ENCODE measurements at places on chromosomes 1 and 21.

GRCh38 chr1:63873751-63874150 is 99.9 kb downstream of the ROR1 start:
- no peak for DNase-seq

GRCh38 chr1:233587958-233588799 is 25.7 kb upstream of the KCNK1 start:
- no peak for DNase-seq

DNA sequence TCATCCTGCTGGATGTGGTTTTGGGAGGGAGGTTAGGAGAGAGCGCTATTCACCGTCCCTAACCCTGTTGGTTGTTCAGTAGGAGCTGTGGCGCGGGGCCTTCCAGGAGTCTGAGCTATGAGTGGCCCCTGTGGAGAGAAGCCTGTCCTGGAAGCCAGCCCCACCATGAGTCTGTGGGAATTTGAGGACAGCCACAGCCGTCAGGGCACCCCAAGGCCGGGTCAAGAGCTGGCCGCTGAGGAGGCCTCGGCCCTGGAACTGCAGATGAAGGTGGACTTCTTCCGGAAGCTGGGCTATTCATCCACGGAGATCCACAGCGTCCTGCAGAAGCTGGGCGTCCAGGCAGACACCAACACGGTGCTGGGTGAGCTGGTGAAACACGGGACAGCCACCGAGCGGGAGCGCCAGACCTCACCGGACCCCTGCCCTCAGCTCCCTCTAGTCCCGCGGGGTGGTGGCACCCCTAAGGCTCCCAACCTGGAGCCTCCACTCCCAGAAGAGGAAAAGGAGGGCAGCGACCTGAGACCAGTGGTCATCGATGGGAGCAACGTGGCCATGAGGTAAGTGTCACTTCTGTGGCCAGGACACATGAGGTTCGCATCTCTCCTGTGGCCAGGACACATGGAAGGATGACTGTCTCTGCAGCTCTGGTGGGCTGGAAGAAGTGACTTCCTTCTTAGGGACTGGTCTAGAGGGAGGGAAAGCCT is 1.2 kb downstream of the ZC3H12A start:
- no peak for DNase-seq

DNA sequence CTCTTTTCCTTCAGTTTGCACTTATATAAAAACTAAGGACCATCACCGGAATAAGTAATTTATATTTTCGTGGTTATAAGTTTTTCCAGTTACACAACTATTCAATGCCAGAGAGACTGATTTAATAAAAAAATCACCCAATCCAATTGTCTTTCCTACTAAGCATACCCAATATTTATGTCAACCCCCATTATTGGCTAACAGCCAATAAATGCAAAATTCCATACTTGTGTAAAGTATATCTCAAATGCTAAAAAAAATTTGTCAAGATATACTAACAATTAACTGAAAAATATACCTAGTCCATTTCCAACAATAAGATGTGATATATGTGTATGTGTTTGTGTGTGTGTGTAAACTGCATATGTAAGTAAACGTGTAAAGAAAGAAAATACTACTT is 117.4 kb downstream of the AGBL4 start:
- DNase-seq: no peak

- no peak for DNase-seq
Observed at GRCh38 chr1:232805269-232806185, at the start of gene MAP10. MAP10 (plus strand) TSS chr1:232805416; CDS start chr1:232805450, 34 bp downstream.

- DNase-seq: no peak
Observed at GRCh38 chr1:241473026-241473425, 46.5 kb downstream of the FH start.

DNA sequence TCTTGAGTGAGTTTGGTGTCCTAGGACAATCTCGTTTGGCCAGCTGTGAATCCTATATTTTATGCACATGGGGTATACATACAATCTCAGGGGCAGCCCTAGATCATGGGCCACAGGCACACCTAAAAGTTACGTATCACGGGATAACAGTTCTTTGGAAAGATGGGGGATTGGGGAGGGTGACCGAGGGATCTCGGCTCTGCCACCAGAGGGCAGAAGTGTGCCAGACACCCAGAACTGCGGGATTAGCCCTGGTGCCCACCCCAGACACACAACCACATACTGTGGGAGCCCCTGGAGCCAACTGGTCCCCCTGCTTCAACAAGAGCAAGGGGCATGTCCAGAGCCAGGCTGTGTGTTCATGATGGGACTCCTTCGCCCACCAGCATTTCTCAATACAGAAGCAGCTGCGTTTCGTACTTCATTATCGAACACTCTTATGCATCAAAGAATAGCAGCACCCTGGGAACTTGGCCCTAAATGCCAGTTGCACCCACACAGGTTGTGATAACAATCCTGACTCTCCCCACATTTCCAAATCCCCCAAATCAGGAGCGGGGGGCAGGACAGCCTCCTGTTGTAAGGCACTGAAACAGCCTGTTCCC is 37.4 kb downstream of the TMCO4 start:
- no peak for DNase-seq

DNA sequence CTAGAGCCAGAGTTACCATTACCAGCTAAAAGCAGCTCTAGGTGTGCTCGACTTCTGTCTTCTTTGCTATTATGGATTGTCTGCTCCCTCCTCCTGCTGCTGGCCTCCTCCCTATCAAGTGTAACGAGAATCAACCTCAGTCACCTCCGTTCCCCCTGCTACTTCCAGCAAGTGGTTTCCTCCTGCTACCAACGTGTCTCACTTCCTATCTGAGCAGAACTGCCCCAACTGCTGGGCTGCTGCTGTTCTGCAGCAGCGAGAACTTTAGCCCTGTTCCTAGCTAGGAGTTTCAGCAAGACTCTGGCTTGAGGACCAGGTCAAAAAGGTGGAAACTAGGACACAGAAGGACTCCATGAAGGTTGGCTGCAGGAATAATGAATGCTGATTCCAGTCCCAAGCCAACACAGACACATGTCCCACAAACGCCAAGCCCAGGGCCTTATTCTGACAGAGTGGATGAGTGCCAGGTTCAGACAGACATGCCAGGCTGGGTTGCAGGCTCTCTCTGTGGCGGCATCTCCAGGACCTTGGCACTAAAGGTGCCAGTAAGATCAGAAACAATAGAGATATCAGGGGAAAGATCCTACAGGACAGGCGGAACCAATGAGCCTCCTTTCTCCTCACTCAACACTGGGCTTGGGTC is 46.9 kb downstream of the CD34 start:
- DNase-seq: no peak

GRCh38 chr21:33046455-33046854 is 20.7 kb downstream of the OLIG2 start:
- DNase-seq: no peak

DNA sequence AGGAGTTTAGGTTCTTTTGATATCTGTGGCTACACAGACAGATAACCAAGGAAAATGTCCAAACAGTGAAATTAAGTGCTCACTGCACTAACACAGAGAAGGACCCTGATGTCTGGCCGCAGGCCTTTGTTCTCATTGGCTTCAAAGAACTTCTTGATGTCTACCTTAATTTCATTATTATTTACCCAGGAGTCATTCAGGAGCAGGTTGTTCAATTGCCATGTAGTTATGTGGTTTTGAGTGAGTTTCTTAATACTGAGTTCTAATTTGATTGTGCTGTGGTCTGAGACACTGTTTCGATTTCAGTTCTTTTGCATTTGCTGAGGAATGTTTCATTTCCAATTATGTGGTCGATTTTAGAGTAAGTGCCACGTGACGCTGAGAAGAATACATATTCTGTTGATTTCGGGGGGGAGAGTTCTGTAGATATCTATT is 15.2 kb upstream of the LGALS8 start:
- DNase-seq: no peak

DNA sequence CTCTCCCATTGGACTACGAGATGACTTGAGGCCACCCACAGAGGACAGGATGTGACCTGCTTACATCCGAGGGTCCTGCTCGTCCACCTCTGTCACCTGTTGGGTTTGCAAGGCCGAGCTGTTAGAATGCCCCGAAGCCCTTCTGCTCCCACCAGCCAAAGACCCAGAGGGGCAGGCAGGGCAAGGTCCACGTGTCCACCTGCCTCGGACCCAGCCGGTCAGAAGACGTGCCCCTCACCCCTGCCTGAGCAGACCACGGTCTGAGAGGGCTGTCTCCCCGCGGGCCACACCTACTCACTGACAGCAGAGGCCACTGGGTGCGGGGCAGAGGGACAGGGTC is 30.3 kb upstream of the TRAPPC10 start:
- DNase-seq: no peak

DNA sequence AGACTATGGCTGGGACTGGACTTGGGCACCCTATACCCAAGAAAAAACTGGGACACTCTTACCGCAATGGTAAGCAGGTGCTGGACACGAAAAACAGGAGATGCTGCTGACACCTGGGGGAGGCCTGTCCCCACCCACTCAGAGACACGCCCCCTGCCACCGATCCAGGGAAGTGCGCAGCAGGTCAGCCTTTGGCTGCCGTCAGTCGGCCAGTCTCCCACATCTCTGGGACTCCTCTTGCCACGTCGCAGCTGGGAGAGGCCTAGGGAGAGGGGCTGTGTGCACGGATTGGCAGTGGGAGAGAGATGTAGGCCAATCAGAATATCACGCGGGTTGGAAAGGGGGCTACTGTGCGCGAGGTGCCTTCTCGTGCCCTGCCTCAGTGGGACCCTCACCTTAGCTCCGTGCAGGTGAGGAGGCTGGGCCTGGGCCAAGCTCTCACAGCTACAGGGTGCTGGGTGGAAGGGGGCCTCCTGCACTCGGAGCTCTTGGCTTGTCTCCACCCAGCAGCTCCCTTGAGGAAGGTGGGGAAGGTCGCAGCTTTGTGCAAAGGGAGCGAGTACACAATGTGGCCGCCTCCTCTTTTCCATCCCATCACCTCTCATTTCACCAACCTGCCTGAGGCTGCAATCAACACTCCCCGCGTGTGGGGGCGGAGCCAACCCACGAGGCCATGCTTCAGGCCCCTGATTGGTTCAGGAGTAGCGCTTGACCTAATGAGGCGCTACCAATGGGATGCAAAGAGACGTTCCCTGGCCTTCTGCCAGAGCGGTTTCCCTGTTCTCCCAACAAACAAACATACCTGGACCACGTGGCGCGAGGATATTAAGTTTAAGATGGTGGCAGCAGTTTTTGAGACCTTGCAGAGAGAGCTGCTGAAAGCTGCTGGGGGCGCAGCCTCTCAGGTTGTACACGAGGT is 25.7 kb upstream of the LDLRAP1 start:
- DNase-seq: no peak

GRCh38 chr1:93223023-93223675 is 42.6 kb downstream of the CCDC18 start:
- DNase-seq: no peak

DNA sequence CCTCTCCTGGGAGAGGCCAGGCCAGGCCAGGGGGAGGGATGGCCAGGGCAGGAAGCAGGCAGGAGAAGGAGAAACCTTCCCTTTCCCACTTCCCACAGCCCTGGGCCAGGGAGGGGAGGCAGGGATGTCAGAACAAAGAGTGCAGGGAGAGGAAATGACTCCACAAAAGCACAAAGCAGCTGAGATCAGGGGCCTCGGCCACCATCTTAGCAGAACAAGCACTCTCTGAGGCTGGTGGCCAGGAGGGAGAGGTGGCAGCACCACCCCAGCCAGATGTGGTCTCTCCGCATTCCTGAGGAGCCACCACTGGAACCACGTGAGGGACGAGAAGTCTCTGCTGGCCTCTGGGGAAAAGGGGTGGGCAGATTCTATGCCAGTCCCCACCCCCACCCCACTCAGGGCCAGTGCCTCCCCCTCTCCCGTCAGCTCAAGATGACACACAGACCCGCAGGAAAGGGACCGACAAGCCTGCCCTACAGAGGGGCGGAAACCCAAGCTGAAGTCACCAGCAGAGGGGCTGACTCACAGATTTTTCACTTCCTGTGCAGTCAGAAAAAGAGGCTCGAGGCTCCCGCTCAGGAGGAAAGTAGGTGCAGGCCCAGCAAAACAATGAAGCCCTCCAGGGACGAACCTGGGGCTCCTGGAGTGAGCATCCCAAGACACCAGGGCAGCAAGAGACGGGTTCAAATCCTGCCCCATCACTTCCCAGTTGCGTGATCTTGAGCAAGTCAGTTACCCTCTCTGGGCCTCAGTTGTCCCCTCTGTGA is 24.1 kb upstream of the ALDH4A1 start:
- DNase-seq: no peak

GRCh38 chr1:201125019-201125418 is 2.0 kb downstream of the ASCL5 start:
- no peak for DNase-seq

DNA sequence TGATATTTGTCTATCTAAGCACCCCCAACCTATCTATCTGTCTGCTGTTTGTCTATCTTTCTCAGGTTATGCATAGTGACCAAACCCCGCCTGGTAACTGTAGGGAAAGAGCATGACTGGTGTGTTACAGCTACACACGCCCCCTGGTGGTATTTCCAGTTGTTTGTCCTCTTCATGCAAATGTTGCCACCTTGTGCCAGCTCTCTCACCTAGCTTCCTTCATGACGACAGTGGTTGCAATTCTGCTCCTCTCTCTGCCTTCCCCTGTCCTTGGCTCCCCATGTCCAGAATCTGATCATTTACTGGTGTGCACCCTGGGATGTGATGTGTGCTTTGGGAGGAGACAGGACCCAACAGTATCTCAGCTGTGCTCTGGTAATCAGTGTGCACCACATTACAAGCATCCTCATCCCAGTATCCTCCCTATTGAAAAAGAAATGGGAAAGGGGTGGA is 8.1 kb upstream of the INKA2 start:
- peak; percentile 59 for DNase-seq

DNA sequence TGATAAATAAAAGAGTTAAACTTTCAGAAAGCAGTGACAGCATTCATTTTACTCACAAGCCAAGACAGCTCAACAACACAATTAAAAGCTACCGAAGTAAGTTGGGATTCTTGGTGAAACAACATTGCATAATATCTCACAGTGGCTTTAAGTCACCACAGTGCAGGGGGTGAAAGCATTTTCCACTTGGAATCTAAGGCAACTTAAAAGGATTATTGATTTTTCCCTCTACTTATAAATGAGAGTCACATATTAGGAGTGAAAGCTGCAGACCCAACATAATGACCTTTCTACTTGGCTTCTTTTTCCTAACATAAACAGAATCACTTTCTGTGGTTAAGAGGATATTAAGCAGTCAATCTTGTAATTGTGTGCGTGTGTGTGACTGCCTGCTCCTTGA is 536.6 kb upstream of the CXADR start:
- DNase-seq: no peak

DNA sequence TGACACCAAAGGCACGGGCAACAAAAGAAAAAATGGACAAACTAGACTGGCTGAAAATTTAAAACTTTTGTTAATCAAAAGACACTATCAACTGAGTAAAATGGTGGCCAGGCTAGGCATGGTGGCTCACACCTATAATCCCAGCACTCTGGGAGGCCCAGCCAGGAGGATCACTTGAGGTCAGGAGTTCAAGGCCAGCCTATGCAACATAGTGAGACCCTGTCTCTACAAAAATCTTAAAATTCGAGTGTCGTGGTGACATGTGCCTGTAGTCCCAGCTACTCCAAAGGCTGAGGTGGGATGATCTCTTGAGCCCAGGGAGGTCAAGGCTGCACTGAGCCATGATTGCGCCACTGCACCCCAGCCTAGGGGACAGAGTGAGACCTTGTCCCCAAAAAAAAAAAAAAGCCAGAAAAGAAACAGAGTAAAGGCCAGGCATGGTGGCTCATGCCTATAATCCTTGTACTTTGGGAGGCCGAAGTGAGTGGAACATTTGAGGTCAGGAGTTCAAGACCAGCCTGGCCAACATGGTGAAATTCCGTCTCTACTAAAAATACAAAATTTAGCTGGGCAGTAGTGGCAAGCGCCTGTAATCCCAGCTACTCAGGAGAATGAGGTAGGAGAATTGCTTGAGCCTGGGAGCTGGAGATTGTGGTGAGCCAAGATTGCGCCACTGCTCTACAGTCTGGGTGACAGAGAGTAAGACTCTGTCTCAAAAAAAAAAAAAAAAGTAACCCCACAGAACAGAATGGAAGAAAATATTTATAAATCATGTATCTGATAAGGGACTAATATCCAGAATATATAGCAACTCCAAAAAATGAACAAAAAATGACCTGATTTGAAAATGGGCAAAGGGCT is 8.0 kb downstream of the TUT4 start:
- DNase-seq: no peak

Measured in NCI-H1048 (cell line).